Fibroblast of lung (primary cell): ENCODE measurements at places on chromosomes 4 and X.
A peak's percentile ranks its signal among the peaks of the same experiment; 100 is the strongest.

DNA sequence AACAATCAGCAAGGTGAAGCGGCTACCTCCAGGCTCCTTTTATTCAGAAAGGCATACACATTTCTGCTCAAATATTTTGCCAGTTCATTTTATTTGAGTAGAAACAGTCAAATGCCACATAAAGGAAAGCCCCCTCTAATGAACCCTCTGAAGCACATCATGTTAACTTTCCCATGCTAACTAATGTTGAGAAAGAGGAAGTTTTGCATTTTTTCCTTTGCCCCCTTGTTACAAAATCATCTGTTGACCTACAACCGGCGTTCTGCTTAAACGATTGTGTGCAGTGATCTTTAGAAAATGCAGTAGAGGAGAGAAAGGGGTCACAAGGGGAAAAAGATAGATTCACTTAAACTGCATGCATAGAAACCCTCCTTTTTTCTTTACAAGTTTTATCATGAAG lies 25.2 kb upstream of the ATXN3L start:
- no peak for DNase-seq

DNA sequence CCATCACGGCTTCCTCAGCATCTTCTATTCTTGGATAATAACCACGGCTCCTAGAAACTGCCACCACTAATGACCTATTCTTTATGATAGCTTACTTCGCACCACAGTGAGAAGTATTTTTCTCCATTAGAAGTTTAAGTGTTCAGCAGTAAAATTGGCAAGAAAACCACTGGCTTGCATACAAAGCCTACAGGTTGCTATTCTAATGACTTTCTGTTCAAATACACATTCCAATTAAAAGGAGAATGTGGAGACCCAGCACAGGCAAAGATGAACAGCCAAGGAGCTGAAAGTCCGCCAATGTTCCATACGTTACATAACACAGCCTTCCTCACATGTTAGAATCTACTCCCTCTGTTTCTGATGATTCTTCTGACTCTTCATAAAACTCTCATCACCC lies 875.0 kb upstream of the PRKX start:
- DNase-seq = no peak

DNA sequence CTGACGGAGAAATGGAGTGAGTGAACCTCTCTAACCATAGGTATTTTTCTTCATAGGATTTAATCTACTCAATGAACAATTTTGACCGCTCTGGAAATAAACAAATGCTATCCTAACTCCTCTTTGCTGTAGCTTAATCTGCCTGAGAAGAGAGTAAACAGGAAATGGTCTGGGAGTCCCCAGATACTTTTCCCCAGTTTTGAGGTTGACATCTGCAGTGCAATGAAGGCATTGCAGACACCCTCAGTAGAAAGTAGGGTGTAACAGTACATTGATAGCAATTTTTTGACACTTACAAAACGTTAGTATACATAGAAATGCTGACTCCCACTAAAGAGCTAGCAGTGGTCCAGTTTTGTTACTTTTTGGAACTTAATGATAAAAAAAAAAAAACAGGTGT lies 495.9 kb upstream of the FAM241A start:
- no peak for DNase-seq

DNA sequence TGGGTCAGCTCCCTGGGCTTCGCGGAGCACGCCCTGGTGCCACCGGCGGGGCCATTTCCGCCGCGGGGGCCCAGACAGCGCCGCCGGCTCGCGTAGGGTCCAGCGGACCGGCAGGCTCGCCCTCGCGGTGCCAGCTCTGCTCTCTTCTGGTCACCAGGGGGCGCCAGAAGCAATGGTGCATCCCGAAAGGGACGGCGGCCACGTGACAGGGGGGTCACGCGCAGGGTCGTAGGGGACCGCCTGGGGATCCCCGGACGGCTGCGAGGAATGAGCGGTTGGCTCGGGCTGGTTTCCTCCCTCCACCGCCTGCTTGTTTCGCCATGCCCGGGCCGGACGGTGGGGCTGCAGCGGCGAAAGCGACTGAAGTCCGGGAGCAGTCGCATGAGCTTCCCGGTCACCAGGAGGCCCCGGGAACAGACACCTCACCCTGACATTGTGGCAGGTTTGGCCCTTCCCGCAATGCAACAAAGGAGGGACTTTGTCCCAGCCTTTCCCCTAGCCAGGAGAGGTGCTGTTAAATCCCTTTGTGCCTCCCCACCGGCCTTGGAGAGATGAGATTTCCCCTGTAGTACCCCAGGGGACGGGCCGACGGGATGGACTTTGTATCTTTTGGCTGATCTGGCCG lies 15.8 kb downstream of the ZCCHC12 start:
- DNase-seq = peak; percentile 24

GRCh38 chr4:38314663-38315062 lies 349.3 kb upstream of the KLF3 start:
- DNase-seq = no peak

GRCh38 chr4:38728631-38729141 lies 54.1 kb downstream of the TLR10 start:
- DNase-seq = no peak

DNA sequence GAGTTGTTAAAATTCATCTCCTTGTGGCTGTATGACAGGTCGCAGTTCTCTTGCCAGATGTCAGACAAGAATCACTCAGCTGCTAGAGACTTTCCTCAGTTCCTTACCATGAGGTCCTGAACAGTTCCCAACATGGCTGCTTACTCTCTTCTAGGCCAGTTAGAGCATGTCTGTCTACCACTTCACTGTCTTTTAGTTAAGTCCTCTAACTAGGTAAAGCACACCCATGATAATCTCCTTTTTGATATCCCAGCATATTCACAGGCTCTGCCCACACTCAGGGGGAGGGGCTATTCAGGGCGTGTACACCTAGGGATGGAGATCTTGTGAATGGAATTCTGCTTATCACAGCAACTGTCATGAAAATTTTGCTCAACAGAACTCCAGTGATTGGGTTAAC lies 190.1 kb downstream of the ADAMTS3 start:
- no peak for DNase-seq

DNA sequence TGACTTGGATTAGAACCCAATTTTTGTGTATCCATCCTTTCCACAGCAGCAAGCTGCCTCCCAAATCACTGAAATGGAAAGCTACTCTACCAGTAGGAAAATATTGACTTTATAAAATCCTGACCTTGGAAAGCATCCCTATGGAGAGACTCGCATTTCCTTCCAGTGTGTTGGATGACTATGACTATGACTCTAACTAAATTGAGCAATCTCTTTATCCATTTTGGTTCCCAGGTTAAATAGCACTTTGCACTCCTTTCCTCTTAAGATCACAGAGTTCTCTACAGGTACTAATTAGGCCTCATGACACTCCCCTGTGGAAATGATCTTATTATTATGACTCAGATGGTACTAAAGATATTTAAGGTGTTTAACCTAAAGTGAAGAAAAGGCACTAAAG lies 431.8 kb downstream of the PPARGC1A start:
- no peak for DNase-seq

DNA sequence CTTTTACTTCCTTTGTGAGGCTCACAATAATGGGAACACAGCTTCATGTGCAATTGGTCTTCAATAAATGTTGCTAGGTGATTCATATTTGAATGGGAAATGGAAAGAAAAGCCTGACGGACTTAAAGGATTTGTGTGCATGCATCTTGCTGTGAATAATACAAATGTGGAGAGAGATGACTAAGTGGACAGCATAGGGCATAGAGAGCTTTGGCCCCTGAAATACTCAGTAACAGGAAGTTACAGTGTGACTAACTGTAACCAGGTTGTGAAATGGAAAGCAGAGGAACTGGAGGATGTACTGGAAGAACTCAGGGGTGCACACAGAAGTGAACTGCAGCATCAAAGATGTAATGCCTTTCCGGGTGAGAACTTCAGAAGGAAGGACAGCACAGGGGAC lies 206.7 kb downstream of the MGST2 start:
- DNase-seq = peak; percentile 89

GRCh38 chr4:127732623-127733328 lies 2.6 kb downstream of the SLC25A31 start:
- peak; percentile 73 for DNase-seq

DNA sequence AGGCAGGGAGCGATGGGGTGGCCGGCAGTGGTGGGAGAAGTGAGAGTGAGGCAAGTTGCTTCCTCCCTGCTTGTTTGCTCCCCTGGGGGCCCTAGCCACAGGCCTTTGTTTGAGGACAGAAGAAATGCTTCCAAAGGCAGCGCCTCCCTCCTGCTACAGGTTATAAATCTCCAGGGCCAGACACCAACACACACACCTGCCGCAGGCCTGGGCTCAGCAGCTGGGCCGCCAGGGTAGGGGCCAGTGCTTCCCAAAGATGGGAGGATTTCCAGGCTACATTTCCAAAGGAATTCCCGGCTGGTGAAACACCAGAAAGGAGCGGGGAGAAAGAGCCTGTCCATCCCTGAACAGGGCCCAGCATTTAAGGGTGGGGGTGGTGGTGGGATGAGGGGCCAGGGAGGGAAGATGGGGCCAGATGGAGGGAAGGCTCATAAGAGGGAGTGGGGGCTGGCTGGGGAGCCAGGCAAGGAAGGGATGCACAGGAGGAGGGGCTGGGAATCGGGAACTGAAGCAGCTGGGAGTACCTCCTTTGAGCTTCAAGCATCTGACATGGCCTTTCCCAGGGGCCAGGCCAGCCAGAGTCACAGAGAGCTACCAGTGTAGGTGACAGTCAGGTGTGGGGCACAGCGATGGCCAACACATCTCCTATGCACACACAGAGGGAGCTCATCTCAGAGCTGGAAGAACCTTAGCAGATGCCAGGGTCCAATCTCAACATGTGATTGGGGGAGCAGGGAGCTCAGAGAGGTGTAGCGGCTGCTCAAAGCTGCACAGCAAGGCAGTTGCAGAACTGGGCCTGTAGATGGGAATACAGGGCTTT lies 143.9 kb downstream of the PJA1 start:
- DNase-seq = no peak

DNA sequence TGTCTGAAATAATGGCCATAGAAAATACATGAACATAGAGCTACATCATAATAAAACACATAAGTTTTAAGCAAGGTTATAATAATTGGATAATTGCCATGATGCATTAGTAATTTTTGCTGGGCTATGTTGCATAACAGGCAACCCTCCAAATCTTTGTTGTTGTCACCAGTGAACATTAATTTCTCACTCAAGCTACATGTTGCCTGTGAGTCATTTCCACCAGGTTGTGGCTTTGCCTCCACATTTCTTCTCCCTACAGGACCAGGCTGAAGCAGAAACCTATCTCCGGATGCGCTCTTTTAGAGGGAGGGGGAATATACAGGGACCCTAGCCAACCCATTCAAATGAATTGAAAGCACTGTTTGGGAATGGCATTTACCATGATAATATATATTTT lies 347.7 kb downstream of the GABRG1 start:
- no peak for DNase-seq

- peak; percentile 16 for DNase-seq
Observed at GRCh38 chrX:47644557-47645091, 5.7 kb downstream of the ELK1 start.

- no peak for DNase-seq
Observed at GRCh38 chr4:6926081-6926480, 16.5 kb downstream of the TBC1D14 start.

GRCh38 chrX:69987691-69988090 lies 62.0 kb downstream of the AWAT2 start:
- DNase-seq = no peak
